GM18507 (cell line): ENCODE measurements at places on chromosomes 6 and 20.

GRCh38 chr6:97222903-97223302, 60.1 kb downstream of the MMS22L start:
- DNase-seq: no peak

GRCh38 chr6:86936834-86937218, 502 bp upstream of the HTR1E start:
- DNase-seq: no peak

DNA sequence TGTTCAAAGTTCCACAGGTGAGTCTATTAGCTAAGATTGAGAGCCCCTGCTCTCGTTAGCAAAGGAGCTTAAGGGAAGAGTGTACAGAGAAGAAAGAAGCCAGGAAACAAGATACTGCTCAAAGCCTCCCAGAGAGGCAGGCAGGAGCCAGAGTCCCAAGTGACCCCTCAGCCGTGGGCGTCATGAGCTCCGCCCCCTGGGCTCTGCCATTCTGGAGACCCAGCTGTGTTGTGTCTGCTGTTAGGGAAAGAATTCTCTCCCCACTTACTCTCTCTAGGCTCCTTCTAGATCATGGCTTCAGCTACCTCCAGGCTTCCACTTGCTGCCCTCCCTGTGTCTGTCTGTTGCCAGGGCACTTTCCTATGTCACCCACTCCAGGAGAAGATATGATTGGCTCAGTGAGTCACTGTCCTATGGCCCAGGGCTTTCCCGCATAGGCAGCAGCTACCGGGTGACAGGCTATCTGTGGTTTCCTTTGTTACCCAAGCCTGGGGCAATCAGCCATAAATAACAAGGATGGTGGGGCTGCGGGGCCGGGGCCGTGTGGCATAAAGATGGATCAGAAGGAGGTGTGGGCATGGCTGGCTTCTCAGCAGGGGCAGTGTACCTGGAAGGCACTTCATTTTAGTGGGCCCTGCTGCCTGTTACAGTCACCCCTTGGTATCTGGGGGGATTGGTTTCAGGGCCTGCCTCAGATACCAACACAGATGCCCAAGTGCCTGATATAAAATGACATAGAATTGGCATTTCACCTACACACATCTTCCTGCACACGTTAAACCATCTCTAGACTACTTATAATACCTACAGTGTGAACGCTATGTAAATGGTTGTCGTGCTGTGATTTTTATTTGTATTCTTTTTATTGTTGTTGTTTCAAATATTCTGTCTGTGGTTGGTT, 118.9 kb downstream of the ARMC2 start:
- DNase-seq: no peak

DNA sequence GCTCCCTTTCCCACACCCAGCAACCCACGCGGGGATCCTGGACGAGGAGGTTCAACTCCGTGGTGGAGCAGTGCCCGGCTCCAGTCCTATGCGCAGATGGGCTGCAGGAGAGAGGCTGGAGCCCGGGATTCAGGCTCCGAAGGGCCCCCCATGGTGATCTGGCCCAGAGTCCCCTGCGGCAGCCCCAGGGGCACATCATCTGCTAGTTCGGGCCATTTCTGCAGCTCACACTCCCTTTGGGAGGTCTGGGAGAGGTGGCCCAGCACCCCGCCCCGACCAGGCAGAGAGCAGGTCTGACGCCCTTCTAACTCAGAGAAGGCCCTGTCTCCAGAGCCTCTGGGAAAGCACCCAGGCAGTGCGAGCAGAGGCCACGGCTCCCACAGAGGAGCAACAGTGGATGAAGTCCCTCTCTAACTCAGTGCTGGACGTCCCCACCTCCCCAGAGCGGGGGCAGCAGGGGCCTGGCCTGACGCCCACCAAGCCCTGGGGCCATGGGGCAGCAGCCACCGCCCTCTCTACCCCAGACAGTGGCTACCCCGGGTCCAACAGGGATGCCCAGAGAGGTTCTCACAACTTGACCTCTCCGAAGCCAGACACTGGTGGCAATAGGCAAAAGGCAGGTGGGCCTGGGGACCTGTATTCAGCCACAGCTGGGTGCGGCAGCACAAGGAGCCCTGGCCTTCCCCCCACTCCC, 3.3 kb downstream of the KCNQ2 start:
- no peak for DNase-seq

DNA sequence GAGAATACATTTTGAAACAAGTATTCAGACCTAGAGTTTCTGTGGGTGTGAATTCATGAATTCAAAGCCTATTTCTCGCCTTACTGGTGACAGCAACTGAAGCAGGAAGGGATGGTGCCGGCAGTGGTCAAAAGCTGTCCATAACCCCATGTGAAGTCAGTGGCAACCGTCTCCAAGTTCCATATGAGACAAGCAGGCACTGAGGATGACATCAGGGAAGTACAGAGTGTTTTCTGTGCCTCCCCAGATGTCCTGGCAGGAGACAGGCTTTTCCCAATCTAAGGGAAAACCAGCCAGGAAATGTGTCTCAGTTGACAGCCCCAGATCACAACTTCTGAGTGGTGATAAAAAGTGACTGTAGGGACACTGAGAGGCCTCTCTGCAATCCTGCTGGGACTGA, 66.6 kb downstream of the HIVEP2 start:
- no peak for DNase-seq

GRCh38 chr6:52610745-52611355, 34.0 kb upstream of the TRAM2 start:
- DNase-seq: no peak

- no peak for DNase-seq
Observed at GRCh38 chr6:156562019-156562418, 215.2 kb upstream of the ARID1B start.

GRCh38 chr6:17439243-17439993, 46.0 kb downstream of the CAP2 start:
- no peak for DNase-seq

- DNase-seq: no peak
Observed at GRCh38 chr6:25675167-25675566, 23.2 kb downstream of the SCGN start.

DNA sequence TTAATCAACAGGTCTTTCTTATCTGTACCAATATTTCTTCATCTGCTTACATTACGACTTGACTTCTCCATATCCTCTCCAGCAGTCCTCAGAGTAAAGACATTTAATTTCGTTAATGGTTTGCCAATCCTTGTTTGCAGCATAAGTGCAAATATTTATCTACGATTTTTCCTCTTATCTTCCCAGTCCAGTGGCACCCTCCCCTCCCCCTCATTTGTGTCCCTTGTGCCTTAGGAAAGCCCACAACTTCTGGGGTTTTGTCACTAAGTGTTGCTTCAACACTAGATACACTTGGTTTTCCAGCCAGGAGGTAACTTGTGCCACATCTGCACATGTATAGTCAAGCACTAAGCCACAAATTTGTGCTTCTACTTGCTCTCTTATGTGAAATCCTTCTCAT, 327.2 kb downstream of the CBLN4 start:
- DNase-seq: no peak

DNA sequence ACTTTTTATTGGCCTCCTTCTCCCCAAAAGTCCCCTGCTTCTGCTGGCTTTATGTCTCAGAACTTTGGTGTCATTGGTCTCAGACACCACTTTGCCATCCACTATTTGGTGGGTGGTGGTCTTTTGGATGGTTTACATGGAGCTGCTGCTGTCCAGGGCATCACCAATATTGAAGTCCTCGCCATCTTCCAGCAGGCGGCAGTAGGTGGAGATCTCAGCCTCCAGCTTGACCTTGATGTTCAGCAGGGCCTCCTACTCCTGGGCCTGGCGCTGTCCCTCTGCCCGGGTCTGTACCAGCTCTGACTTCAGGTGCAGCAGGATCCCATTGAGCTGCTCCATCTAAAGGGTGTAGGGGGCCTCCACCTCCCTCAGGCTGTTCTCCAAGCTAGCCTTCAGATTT, 148.4 kb upstream of the FOXA2 start:
- DNase-seq: no peak

GRCh38 chr20:45963059-45964005, 8.7 kb downstream of the ZNF335 start:
- DNase-seq: no peak
